ENCODE measurements at places on chromosomes 1 and 21.

- no peak for DNase-seq
Measured at GRCh38 chr21:32336711-32337110, 38.1 kb downstream of the MRAP start.

DNA sequence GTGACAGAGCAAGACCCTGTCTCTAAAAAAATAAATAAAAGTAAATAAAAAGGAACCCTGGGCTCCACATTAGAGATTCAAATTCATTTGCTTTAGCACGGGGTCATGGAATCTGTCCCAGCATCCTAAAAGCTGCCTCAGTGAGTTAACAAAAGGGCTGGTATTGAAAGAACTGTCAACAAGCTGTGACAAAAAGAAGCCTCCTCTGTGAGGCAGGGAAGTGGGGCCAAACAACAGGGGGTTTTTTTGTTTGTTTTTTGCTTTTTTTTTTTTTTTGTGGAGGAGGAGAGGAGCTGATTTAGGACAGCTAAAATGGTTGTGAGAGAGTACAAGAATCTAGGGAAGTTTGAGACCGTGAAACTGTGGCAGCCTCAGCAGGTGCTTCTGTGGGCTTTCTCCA, 115.7 kb downstream of the LIPI start:
- DNase-seq: no peak

DNA sequence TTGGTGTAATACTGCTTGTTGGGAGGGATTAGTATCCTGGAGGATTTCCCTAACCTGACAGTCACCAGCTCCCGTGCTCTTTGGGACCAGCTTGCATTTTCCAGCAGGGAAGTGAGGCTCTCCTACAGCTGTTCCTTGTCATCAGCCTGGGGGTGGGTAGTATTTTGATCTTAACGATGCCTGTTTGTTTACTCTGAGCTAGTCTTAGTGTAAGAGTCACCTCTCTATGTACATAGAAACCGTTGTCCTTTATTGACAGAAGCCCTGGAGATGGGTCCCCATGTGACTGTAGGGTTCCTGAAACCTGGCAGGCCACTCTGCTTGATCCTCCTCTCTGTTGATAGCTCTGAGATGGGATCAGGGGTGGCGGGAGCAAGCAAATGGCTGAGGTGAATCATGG, 58.0 kb downstream of the ACP6 start:
- no peak for DNase-seq

DNA sequence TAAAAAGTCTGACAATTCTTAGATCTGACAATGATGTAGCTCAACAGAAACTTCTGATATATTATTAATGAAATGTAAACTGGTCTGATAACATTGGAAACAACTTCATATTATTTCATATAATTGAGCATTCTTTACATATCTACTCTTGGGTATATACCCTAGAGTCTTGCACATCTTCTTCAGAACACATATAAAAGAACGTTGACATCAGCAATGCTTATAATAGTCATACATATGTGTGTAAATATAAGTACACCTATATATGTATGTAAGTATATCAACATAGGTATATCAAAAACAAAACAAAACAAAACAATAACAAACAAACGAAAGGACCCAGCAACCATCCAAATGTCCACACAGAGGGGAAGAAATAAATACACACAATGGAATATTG, 38.4 kb downstream of the NRIP1 start:
- DNase-seq: no peak

- DNase-seq: peak; percentile 14
Measured at GRCh38 chr1:167966050-167966449, 29.2 kb upstream of the MPC2 start.

GRCh38 chr1:151820940-151821339, 10.7 kb downstream of the RORC start:
- DNase-seq: no peak

- no peak for DNase-seq
Measured at GRCh38 chr1:173608503-173609216, 5.8 kb upstream of the SLC9C2 start.
